Progenitor cell of endocrine pancreas (in vitro differentiated cells): ENCODE measurements at places on chromosomes 1 and 21. TPM values are rescaled to one million over a fixed set of nuclear protein-coding genes. Genes with fewer than 3 reads are reported as not detected.

Gene TMPRSS2
- total RNA-seq: 23.7 and 29.4 TPM in 2 replicates

Gene TNFSF4
- 1.3 and 1.7 TPM in 2 replicates for total RNA-seq

Gene TFF1
- total RNA-seq: 0.77 TPM in 1 of 2 replicates, not detected in the other

Gene PHTF1
- 51.3 and 51.9 TPM in 2 replicates for total RNA-seq

Gene LCE2A
- not detected in 2 replicates for total RNA-seq

Gene MFSD2A
- total RNA-seq: 1.8 and 2.4 TPM in 2 replicates

Gene SPOCD1
- total RNA-seq: 0.36 and 0.91 TPM in 2 replicates

Gene ZMYND12
- 0.89 and 2.0 TPM in 2 replicates for total RNA-seq

Gene C1orf226
- total RNA-seq: 5.1 and 6.5 TPM in 2 replicates

Gene MLLT11
- total RNA-seq: 29.5 and 30.0 TPM in 2 replicates

Gene GBP2
- total RNA-seq: 0.10 TPM in 1 of 2 replicates, not detected in the other

Gene ZNF648
- total RNA-seq: 0.81 and 1.2 TPM in 2 replicates

Gene HSF2BP
- 2.0 and 2.2 TPM in 2 replicates for total RNA-seq

Gene AHCTF1
- total RNA-seq: 38.2 and 42.8 TPM in 2 replicates

Gene ST6GALNAC3
- total RNA-seq: 11.0 and 17.5 TPM in 2 replicates

Gene HSPA6
- 0.16 TPM in 1 of 2 replicates, not detected in the other for total RNA-seq

Gene TTC4
- 22.6 and 24.0 TPM in 2 replicates for total RNA-seq

Gene CRYBG2
- 13.8 and 19.3 TPM in 2 replicates for total RNA-seq

Gene RNF186
- 0.24 TPM in 1 of 2 replicates, not detected in the other for total RNA-seq

Gene S100A11
- 142 and 192 TPM in 2 replicates for total RNA-seq

Gene ASTN1
- total RNA-seq: 0.51 and 0.72 TPM in 2 replicates

Gene CHD5
- total RNA-seq: 0.58 and 0.77 TPM in 2 replicates

Gene CDKN2C
- 0.26 and 0.33 TPM in 2 replicates for total RNA-seq

Gene ARMH1
- 14.9 and 15.0 TPM in 2 replicates for total RNA-seq

Gene SLAMF9
- total RNA-seq: not detected in 2 replicates

Gene SLC1A7
- total RNA-seq: not detected in 2 replicates

Gene PGLYRP3
- total RNA-seq: not detected in 2 replicates

Gene BRDT
- not detected in 2 replicates for total RNA-seq

Gene CD247
- not detected in 2 replicates for total RNA-seq

Gene KRTAP19-3
- total RNA-seq: not detected in 2 replicates

Gene OR2L3
- not detected in 2 replicates for total RNA-seq

Gene NBPF4
- total RNA-seq: not detected in 2 replicates

Gene OR2G2
- total RNA-seq: not detected in 2 replicates

Gene LMX1A
- total RNA-seq: 0.18 TPM in 1 of 2 replicates, not detected in the other

Gene ARHGAP30
- total RNA-seq: 0.20 TPM in 1 of 2 replicates, not detected in the other
